Activated CD4-positive, alpha-beta T cell treated with anti-CD3 and anti-CD28 coated beads for 48 hours (primary cell): ENCODE measurements at places on chromosomes 16 and 17.

DNA sequence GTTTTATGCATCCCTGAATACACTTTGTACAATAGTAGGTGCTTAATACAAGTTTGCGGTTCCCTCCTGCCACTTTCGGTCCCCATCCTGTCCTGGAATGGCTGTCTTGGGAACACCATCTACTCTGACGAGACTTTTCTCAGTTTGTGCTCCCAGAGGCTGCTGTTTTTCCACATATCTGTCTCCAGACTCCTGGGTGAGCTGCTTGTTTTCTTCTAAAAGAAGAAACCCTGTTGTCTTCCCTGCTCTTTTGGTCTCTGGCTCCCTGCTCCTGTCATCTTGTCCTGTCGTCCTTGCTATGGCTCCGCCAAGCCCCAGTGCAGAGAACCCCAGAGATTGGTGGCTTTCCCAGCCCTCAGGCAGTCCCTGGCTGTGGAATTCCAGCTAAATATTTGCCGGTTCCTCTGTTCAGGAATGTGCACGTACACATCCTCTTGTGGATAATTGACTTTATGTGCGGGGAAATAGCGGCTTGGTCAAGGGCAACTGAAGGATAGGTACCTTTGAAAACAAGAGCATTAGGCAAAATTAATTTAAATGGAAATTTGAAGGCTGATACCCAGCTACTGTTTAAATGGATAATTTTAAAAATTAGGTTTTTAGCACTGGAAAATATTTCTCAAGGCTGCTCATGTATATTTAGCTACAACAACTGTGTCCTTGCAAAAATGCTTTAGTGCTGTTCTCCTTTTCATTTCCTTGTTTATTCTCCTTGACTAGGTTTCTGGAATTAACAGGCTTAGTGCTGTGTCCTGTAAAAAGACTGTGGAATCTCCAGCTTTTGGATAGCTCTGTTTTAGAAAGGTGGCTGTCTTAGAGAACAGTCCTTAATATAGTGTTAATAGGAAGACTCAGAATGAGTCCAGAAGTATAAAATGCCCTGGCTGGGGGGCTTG lies 50.2 kb upstream of the SLC12A3 start:
- no peak for DNase-seq

GRCh38 chr17:32494621-32495358 lies 8.0 kb downstream of the CDK5R1 start:
- no peak for DNase-seq

- peak; percentile 34 for DNase-seq
Observed at GRCh38 chr17:66494023-66494803, 191.8 kb downstream of the PRKCA start.

DNA sequence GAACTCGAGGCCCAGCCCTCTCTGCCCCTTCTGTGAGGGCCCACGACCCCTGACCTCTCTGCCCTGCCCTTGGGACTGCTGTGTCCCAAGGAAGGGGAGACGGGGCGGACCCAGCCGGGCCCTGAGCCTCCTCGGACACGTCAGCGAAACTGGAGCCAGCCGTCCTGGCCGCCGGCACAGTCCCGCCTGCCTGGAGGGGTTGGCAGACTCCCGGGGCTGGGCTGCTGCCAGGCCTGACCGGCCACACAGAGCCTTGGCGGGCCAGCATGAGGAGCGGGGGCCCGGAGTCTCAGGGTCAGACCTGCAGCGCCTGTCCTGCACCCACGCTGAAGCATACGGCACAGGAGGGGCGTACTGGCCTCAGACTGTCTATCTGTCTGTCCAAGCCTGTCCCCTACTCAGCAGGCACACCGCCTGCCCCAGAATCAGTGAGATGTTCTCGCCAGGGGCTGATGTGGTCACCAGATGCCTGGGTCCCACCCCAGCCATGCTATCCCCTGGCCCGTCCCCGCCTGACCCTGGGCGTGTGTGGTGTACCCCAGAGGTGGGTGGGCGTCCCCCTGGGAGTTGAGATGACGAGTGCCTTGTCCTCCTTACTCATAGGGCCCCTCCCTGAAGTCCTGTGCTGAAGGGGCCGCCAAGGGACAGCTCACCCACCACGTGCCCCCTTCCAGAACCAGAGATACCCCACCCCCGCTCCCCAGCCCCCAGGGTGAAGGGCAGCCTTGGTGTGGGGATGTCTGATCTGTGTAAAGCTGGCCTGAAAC lies 4.7 kb downstream of the VASN start:
- no peak for DNase-seq

GRCh38 chr17:62703261-62703775 lies 75.8 kb downstream of the MRC2 start:
- peak; percentile 45 for DNase-seq

DNA sequence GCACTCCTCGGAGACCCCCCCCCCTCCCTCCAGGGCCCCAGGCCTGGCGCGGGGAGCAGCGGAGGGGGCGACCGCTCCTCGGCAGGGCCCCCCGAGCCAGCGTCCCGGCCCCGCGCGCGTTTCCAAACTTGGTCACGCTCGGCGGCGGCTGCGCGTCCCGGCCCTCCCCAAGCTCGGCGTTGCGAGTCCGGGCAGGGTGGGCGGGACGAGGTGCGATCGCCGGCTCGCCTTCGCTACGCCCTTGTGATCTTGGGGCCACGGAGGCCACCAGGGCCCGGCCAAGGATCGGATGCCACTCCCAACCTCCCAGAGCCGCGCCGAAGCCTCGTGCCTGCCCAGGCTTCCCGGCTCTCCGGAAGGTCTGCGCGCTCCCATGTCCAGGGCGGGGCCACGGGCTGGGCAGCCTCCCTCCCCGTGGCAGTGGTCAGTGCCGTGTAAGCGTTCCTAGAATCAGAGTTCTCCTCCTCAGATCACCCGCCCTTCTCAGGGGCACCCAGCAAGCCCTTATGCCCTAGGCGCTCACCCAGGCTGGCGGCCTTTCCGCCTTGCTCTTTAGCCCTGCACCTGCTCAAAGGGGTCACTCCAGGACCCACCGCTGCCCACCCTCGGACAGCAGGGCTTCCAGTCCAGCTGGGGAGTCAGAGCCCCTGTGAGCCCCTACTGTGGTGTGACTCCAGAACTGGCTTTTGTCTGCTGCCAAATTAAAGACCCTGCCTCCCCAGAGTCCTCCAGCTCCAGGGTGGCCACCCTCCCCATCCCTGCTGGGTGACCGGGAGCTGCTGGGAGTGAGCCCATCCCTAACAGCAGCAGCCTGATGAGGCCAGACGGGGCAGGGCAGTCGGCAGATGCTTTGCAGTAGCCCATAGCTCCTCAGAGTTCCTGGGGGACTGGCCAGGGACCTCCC lies 12.2 kb upstream of the MRPS23 start:
- DNase-seq: no peak

GRCh38 chr17:72710202-72710601 lies 382.3 kb downstream of the SLC39A11 start:
- DNase-seq: no peak

GRCh38 chr17:45709728-45710288 lies 74.3 kb upstream of the CRHR1 start:
- DNase-seq: no peak

DNA sequence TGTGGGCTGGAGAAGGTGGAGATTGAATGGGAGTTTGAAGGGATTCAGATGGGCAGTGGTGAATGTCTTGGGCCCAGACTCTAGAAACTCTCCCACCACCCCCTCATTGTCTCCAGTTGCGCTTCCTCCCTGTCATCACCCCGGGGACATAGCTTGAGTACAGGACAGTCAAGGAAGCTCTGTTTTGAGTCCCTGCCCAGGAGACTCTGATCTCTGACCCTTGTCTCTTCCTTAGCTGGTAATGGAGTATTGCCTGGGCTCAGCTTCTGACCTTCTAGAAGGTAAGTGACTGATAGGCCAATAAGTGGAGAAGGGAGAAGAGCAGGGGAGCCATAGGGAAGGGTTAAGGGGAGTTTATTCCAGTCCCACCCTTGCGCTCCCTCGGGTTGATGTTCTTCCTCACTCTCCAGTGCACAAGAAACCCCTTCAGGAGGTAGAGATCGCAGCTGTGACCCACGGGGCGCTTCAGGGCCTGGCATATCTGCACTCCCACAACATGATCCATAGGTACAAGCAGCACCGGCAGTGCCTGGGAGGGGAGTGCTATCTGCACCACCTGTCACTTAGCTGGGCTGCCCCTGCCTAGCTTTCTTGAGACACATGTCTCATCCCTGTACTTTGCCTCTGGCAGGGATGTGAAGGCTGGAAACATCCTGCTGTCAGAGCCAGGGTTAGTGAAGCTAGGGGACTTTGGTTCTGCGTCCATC lies 5.0 kb downstream of the TAOK2 start:
- no peak for DNase-seq

- DNase-seq: no peak
Observed at GRCh38 chr17:21592774-21593173, 99.5 kb upstream of the KCNJ18 start.

DNA sequence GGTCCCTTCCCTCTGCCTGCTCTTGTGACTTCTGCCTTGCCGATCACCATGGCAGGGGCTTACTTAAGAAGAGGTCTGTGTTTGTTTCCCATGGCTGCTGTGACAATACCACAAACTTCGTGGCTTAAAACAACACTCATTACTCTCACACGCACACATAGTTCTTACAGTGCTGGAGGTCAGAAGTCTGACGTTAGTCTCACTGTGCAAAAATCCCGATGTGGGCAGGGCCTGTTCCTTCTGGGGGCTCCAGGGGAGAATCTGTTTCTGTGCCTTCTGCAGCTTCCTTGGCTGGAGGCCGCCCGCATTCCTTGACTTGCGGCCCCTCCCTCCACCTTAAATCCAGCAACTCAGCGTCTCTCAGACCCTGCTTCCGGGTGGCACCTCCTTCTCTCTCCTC lies 249.2 kb upstream of the GSE1 start:
- no peak for DNase-seq

DNA sequence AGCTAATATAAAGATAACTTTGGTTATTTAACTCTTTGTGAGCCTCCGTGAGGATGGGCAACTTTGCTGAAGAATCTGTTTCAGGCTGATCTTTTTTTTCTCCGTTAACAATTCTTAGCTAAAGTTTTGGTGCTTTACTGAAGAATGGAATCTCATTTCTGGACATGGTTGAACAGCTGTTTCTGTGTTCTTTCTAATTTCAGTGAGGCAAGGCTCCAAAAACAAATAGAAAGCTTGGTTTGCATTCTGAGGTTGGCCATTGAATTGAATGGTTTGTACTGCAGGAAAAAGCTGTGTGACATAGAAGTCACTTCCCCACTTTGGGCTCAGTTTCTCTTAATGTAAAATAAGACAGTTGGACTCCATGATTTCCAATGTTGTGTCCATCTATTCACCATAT lies 22.3 kb upstream of the HLF start:
- no peak for DNase-seq

DNA sequence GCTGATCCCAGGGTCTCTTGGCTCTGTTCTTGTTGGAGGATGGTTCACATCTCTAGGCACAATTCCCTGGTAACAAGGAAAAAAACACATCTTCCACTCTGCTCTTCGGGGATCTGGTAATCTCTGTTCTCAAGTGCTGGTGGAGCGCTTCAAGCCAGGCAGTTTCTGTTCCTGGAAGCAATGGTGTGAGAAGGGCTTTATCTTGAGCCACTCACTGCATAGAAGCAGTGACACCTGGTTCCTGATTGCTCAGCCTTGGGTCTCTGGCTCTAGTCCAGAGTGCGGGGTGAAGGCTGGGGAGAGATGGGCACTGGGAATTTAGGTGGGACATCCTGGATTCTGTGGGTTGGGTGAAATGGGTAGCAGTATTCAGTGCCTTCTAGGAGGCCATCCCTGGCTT lies 14.1 kb downstream of the AKAP1 start:
- DNase-seq: no peak

GRCh38 chr16:88344411-88345030 lies 38.2 kb upstream of the ZNF469 start:
- no peak for DNase-seq

- no peak for DNase-seq
Observed at GRCh38 chr17:75266316-75267152, 4.5 kb downstream of the MIF4GD start.

DNA sequence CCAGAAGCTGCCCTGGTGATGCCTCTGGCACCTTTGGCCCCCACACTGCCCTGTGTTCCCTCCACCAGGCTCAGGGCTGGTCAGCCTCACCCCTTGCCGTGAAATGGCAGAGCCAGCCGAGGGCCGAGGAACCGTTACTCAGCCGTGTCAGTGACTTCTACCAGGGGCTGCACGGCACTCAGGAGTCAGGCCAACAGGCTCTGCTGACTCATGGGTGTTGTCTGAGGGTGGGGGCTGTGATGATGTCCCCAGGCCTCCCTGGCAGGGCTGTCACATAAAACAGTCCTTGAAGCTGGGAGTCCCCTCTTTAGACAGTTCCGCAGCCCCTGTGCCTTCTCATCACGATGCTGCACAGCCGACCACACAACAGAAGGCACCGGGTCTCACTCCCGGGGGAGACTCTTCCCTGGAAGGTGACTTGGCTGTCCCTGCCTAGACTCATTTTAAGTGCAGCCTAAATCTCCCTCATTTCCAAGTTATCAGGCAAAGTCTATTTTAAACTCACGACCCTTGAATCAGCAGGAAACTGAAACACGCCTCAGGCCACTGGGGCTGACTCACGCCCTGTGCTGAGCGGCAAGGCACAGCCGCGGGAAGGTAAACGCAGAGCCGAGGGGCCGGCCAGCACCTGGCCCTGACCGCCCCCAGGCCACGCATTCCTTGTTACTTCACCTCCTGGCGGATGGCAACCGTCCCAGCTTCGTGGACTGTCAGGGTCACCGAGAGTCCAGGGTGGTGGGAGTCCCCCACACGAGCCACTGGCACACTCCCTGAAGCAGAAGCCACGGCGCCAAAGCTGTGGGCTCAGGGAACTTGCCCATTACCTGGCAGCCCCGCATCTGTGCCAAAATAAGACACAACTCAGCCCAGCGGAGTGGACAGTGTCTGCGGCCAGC lies 102.6 kb downstream of the ZNF778 start:
- peak; percentile 74 for DNase-seq

- no peak for DNase-seq
Observed at GRCh38 chr16:50428116-50428515, 59.3 kb upstream of the BRD7 start.

DNA sequence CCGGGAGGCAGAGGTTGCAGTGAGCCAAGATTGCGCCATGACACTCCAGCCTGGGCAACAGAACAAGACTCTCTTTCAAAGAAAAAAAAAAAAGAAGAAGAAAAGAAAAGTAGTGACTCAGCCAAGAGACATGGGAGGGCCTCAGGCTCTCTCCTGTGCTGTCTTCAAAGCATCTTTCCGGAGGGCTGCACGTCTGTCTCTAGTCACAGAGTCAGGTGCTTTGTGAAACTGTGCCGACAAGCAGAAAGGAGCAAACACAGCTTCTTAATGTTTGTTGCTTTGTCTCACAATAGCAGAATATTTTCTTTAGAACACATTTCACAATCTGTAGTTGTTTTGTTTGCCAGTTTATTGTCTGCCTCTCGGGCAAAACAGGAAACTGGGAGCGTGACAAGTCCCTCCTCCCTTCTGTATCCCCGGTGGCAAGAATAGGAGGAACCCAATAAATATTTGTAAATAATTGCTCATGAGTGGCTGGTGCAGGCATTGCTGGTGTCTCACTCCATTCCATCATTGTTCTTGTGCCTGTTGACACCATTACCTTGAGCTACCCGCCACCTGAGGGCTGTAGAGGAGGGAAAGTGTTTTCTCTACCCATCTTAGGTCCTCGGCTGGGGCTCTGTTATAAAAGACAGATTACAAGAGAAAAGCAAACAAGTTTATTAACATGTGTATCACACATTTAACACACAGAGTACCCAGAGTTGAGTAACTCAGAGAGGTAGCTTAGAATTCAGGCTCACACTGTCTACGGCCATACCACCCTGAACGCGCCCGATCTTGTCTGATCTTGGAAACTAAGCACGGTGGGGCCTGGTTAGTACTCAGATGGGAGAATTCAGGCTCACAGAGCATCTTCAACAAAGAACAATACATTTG lies 5.5 kb downstream of the GAST start:
- no peak for DNase-seq
